ENCODE measurements at places on chromosomes 12 and 14.

DNA sequence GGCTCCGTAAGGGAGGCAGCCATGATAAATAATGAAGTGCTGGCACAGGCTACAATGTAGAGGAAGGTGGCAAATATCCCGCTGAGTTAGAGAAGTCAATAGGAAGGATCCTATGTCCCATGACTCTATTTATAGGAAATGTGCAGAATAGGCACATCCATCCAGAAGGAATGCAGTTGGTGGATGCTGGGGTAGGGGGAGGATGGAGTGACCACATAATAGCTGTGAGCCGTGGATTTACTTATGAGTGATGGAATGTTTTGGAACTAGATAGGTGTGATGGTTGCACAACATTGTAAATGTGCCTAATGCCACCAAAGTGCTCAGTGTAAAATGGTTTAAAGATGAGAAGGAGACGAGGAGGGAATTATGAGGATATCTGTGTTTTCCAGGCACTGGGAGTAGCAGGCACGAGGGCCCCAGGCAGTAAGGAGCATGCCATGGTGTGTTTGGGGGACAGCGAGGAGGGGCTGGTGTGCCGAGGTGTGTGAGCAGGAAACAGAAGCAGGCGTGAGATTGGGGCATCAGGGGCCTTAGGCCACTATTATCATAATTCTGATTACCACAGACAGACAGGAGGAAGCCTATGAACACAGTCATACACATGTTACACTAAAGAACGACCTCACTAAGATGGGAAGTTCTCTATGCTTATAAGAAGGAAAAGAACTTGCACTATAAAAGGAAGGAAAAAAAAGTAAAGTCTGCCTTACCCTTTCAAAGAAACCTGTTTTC, 837.3 kb upstream of the TMEM132C start:
- DNase-seq = no peak

GRCh38 chr12:41293461-41293860, 105.3 kb downstream of the PDZRN4 start:
- DNase-seq = no peak

- no peak for DNase-seq
Measured at GRCh38 chr14:74324931-74325361, 22.2 kb upstream of the ABCD4 start.

DNA sequence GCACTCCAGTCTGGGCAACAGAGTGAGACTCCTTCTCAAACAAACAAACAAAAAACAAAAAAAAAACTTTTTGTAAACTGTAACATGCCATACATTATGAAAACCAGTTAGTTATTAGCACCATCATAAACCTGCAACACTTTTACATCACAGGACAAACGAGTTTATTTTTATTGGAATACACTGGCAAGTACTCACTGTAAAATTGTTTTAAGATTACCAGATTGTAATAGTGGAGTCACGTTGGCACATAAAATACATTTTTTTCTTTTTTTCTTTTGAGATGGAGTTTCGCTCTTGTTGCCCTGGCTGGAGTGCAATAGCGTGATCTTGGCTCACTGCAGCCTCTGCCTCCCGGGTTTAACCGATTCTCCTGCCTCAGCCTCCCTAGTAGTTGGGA, 15.7 kb downstream of the FKBP3 start:
- DNase-seq = no peak

GRCh38 chr14:89617481-89618329, 200.7 kb upstream of the FOXN3 start:
- DNase-seq = no peak

GRCh38 chr14:38593476-38593875, 337.6 kb upstream of the CLEC14A start:
- DNase-seq = no peak

GRCh38 chr12:80952443-80952842, 14.7 kb upstream of the LIN7A start:
- DNase-seq = no peak

GRCh38 chr12:68647507-68647906, 36.8 kb downstream of the RAP1B start:
- no peak for DNase-seq

GRCh38 chr12:43692064-43692463, 66.5 kb downstream of the PUS7L start:
- DNase-seq = no peak

- no peak for DNase-seq
Measured at GRCh38 chr12:45663455-45663854, 66.1 kb upstream of the ARID2 start.

DNA sequence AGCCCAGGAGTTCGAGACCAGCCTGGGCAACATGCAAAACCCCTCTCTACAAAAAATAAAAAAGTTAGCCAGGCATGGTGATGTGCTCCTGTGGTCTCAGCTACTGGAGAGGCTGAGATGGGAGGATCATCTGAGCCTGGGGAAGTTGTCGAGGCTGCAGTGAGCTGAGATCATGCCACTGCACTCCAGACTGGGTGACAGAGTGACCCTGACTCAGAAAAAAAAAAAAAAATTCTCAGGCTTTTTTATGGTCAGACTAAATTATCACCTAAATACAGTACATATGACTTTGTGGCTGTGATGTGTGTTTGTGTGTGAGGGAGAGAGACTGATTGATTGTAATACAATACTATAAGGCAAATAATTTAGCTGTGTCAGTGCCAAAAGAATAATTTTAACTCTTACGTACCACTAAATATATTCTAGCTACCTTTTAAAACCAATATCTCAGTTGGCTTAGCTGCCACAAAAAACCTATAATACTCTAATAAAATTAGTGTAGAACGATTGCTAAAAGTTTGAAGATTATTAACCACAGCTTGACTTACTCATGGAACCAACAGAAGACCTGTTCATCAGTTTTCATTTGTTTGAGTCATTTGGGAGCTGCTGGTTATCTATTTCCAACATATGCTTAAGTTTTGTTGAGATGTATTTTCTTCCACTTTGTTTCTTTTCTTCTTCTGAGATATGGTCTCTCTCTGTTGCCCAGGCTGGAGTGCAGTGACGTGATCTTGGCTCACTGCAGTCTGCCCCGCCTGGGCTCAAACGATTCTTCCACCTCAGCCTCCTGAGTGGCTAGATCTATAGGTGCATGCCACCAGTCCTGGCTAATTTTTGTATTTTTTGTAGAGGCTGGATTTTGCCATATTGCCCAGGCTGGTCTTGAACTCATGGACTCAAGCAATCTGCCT, 58.0 kb downstream of the DIP2B start:
- no peak for DNase-seq

DNA sequence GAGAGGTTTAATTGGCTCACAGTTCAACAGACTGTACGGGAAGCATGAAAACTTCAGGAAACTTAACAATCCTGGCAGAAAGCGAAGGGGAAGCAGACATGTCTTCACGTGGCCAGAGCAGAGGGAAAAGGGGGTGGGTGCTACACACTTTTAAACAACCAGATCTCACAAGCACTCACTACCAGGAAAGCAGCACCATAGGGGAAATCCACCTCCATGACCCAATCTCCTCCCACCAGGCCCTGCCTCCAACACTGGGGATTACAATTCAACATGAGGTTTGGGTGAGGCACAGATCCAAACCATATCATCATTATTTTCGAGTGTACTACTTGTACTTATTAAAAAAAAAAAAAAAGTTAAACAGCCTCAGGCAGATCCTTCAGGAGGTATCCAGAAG, 29.9 kb downstream of the RXYLT1 start:
- DNase-seq = no peak

DNA sequence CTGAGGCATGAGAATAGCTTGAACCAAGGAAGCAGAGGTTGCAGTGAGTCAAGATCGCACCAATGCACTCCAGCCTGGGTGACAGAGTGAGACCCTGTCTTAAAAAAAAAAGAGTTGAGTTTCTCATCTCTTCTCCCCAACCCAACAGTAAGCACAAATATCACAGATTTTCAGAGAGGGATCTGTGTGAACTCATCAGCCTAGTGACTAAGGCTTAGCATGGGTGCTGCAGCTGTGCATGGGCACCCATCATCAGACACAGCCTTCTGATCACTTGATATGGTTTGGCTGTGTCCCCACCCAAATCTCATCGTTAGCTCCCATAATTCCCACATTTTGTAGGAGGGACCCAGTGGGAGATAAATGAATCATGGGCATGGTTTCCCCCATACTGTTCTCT, 298.9 kb downstream of the PCNX1 start:
- no peak for DNase-seq

DNA sequence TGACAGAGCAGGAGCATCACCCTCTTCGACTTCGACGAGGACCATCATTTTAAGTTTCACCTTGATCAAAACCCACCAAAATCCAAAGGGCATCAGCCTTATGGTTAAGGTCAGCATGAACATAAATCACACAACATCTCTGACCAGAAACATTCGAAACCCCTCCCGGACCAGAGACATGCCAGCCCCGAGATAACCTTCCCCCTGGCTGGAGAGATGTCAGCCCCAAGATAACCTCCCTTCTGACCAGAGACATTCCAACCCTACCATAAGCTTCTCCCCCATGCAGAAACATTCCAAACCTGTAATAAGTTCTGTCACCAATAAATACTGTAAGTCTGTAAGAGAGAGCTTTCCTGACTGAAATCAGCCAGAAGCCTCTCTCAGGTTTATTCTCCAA, 6.3 kb downstream of the PCNX4 start:
- no peak for DNase-seq

GRCh38 chr14:95424529-95424928, 91.9 kb downstream of the SYNE3 start:
- DNase-seq = no peak

- no peak for DNase-seq
Measured at GRCh38 chr12:113263431-113263963, 42.2 kb downstream of the TPCN1 start.

- no peak for DNase-seq
Measured at GRCh38 chr12:129486931-129487330, 416.9 kb downstream of the TMEM132D start.

- DNase-seq = no peak
Measured at GRCh38 chr12:66236969-66237368, 48.0 kb downstream of the IRAK3 start.

- DNase-seq = no peak
Measured at GRCh38 chr14:92619671-92620456, 106.3 kb downstream of the RIN3 start.

GRCh38 chr12:47578836-47579235, 127.0 kb downstream of the RPAP3 start:
- DNase-seq = no peak

GRCh38 chr14:68981539-68981976, 2.5 kb upstream of the ACTN1 start:
- no peak for DNase-seq

DNA sequence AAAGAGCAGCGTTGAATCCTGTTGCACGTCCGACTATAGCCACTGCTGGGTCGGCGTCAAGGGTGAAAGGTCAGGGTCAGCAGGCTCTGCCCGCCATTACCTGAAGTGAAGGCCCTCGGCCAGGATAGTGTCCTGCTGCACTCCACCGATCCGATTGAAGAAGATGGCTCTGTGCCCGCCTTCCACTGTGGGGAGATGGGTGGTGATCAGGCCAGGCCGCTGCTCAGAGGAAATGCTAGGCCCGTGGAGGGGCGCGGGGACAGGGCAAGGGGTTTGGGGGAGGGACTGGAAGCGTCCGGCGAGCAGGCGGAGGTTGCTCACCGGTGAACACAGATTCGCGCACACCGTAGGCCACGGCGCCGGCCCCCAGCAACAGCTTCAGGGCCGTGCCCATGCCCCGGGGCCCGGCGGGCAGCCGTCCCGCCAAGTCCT, 352 bp downstream of the PHB2 start:
- DNase-seq = no peak

- no peak for DNase-seq
Measured at GRCh38 chr12:1830981-1831963, 10.9 kb downstream of the LRTM2 start.

GRCh38 chr12:2691345-2692071, 103.3 kb upstream of the FKBP4 start:
- DNase-seq = no peak

GRCh38 chr12:61362037-61362436, 898.2 kb upstream of the USP15 start:
- DNase-seq = no peak

DNA sequence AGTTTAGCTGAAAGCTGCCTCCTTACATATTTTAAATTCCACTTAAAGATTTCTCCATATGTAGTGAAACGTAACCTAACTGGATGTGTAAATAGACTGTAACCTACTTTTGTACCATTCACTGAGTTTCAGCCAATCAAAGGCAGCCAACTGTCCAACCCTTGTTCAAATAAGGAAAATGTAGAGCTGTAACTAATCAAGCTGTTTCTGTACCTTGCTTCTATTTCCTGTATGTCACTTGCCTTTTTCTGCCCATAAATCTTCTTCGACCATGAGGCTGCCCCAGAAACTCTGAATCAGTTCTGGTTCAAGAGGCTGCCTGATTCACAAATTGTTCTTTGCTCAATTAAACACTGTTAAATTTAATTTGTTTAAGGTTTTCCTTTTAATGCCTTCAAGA, 6.3 kb downstream of the SLC7A8 start:
- no peak for DNase-seq

GRCh38 chr14:36096090-36096489, 80.4 kb downstream of the PTCSC3 start:
- no peak for DNase-seq

DNA sequence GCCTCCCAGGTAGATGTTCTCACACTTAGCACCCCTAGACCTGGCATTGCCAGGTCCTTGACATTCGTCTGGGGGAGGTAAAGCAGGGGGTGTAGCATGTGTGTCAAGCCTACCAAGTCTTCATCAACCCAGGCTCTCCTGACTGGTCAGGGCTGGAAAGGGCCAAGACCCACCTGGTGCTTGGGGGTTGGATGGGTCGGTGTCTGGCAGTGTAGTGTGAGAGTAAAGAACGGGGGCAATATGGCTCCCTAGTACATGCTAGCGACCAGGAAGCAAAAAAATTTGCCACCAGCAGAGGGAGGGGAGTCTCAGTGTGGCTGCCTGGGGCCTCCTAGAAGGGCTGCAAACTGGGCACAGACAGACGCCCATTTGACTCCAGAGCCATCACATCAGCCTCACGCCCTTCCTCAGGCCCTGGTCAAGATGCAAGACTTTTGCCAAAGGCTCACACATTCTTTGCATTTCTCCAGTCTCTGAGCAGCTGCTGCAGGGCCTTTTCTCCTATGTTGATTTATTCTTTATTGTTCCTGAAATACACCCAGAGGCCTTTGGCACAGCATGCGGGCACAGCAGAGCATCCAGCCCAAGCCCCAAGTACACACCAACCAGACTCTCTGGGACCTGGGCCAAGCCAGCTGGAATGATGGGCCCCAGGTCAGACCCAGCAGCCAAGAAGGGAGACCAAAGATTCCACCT, 38.3 kb upstream of the PNMA1 start:
- DNase-seq = no peak

GRCh38 chr14:104087505-104087904, 2.0 kb downstream of the ASPG start:
- DNase-seq = no peak

- DNase-seq = no peak
Measured at GRCh38 chr14:82766996-82767395, 1233.3 kb upstream of the SEL1L start.

- no peak for DNase-seq
Measured at GRCh38 chr12:124766727-124767065, 97.0 kb downstream of the SCARB1 start.

GRCh38 chr12:63888908-63889635, 44.6 kb downstream of the SRGAP1 start:
- no peak for DNase-seq

DNA sequence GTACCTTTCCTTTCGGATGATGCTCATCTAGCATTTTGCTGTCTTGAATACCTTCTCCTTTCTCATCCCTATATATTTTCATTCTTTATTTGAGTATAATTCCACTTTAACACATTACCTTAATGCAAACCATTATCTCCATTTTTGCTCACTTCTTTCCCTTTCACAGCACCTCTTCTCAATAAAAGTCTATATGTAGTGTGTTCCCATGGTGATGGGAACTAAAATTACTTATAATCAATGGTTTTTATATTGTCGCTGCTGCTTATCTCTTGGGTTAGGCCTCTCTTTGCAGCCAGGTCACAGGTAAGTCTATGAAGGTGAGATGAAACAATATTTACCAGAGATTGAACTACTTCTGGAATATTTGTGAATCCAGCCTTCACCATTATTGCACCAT, 121.6 kb upstream of the FGD4 start:
- DNase-seq = no peak
